Stimulated activated CD4-positive, alpha-beta T cell treated with anti-CD3 and anti-CD28 coated beads, Interleukin-15, amount 100 ng/mL, for 1 hour (primary cell): ENCODE measurements at places on chromosomes 5 and 9.

- no peak for DNase-seq
These were observed 30.0 kb downstream of the ZNF131 start for GRCh38 chr5:43150748-43151147.

- DNase-seq, result no peak
These were observed 99.5 kb downstream of the LHFPL2 start for GRCh38 chr5:78549043-78549442.

GRCh38 chr9:82333671-82334070 is 345.1 kb downstream of the SPATA31D1 start:
- no peak for DNase-seq

GRCh38 chr5:138790684-138791083 is 37.5 kb downstream of the CTNNA1 start:
- DNase-seq, result no peak

- no peak for DNase-seq
These were observed 157.9 kb downstream of the NFIB start for GRCh38 chr9:14156046-14156445.

- no peak for DNase-seq
These were observed 49.9 kb upstream of the DAPK1 start for GRCh38 chr9:87447547-87448432.

DNA sequence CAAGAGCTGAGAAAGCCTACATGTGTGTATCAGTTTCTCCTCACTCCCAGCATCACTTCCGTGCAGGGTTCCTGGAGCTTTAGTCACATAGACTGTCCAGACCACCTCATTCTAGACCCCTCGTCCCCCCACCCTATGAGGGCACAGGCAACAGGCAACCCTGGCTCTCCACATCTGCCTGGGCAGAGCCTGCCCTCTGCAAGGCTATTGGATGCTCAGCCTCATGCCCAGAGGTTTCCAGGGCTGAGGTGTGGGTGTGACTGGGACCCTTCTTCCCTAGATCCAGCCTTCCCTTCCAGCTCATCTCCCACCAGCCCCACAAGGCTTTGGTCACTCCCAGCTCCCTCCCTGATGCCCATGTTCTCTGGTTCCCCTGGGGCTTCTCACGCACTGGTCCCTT is 161.4 kb downstream of the PAX5 start:
- DNase-seq, result no peak

- DNase-seq, result no peak
These were observed 69.3 kb upstream of the STC2 start for GRCh38 chr5:173397516-173397915.

GRCh38 chr9:109011231-109011671 is 2.0 kb downstream of the CTNNAL1 start:
- no peak for DNase-seq
